Spleen (tissue), 13 donors: ENCODE measurements at places on chromosomes 7 and 10.

GRCh38 chr7:8128449-8129317 is 133.3 kb downstream of the ICA1 start:
- DNase-seq = no peak

DNA sequence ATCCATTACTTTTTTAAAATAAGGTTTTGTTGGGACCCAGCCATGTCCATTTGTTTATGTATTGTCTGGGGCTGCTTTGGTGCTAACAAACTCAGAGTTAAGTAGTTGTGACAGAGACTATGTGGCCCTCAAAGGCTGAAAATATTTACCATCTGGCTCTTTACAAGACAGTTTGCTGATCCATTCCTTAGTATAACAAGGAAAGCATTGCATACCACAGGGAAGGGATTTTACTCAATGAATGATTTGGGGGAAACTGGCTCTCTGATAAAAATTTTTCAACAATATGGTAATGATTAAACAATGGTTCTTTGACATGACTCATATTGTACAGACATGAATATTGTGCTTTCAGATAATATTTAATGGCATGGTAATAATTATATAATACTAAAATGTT is 738.1 kb downstream of the KCNMA1 start:
- no peak for DNase-seq

DNA sequence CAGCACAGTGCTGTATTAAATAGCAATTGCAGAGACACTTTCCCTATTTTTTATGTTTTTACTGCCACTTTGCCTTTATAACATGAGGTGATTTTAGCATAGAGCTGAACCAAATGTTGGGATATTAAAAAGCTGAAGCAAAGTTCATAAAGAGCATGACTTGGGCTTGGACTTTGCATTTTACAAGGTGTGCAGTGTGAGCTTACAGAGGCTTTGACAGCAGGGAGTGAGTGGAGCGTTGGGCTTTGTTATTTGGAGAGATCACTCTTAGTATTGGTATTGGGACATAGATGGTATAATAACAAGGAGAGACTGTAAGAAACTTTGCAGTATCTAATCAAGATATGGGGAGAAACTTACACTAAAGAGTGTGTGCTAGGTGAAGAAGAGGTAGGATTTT is 449.1 kb downstream of the AUTS2 start:
- no peak for DNase-seq

DNA sequence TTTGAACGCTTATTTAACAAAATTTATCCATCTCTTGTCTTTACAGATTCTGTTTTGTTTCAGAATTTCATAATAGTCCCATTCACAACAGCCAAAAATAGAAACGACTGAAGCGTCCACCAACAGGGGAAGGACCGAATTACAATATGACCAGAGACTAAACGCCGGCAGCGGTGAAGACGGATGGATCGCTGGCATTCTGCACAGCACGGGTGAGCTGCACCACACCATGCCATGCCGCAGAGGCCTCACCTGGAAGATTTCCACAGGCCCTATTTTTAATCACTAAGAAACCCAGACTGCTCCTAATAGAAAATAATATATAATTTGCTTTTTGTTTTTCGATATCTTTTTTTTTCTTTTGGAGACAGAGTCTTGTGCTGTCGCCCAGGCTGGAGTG is 91.0 kb downstream of the ELFN1 start:
- DNase-seq = peak; percentile 36

- DNase-seq = no peak
Observed at GRCh38 chr7:7751243-7752092, 33.1 kb upstream of the RPA3 start.

DNA sequence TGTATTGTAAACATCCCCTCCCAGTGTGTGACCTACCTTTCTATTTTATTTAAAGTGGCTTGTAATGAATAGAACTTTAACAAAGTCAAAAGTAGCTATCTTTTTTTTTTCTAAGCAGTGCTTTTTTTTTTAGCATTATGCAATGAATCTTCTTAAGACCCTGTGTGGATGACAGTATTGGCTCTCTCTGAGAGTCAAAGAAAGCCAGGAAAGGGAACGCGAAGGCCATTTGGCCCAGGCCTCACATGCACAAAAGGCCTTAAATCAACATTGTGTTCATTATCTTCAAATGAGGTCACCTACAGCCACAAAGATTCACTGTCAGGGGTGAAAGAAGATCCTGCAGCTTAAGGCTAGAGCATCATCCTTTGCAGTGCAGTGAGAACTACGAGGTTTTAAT is 721.5 kb downstream of the GRID1 start:
- no peak for DNase-seq

- DNase-seq = no peak
Observed at GRCh38 chr7:50156163-50156562, 63.1 kb upstream of the ZPBP start.

GRCh38 chr10:18157881-18158280 is 17.7 kb downstream of the CACNB2 start:
- no peak for DNase-seq

GRCh38 chr7:144391823-144392255 is 11.7 kb downstream of the NOBOX start:
- DNase-seq = no peak

GRCh38 chr7:15326044-15326644 is 235.7 kb downstream of the AGMO start:
- no peak for DNase-seq

DNA sequence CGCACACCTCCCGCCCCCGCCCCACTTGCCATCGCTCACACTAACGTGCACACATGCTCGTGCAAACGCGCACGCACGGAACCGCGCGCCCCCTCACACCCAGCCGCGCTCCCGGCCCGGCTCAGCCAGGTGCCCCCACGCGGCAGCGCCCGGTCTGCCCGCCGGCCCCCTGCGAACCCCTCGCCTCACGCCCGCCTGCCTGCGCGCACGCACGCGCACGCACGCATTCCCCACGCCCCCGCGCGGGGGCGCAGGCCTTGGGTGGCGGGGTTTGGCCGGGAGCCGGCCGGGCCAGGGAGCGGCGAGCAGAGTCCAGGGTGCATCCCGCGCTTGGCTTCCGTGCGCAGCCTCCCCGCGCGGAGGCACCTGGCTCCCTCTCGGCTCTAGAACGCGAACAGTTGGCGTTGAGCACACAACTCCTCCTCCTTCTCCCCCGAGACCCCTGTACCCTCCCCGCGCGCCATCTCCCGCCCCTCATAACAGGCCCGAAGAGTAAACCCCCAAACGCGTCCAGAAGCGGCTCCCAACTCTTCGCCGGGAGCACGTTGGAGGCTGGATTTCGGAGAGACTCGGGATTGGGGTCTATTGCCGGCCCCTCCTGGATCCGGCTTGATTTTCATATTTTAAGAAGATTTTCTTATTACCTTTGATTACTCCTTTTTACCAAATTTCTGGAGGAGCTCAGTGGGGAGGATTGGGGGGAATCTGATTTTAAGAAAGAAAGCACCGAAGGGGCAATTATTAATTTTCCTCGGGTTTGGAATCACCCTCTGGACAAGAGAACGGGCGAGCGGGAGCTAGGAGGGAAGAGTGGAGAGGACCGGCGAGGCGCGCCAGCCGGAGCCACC is 527 bp upstream of the SORCS3 start:
- DNase-seq = no peak

DNA sequence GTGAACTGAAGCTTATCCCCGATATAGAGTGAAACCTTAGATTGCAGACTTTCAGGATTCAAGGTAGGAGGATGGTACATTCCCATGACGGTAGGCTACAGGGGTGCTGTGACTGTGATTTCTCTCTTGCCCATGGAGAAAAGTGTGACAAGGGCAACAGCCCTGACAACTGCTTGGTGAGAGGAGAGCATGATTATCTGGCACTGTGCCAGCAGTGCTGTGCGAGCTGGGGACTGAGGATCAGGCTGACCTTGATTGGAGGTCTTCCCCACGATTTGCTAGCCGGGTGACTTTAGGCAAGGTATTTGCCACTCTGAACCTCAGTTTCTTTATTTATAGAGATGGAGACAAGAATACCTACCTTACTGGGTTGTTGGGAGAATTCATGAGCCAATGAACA is 229.5 kb downstream of the PTEN start:
- DNase-seq = no peak

- no peak for DNase-seq
Observed at GRCh38 chr10:58436071-58436470, 50.9 kb downstream of the TFAM start.

GRCh38 chr10:132601567-132601966 is 64.0 kb downstream of the INPP5A start:
- no peak for DNase-seq

GRCh38 chr10:22340329-22341189 is 4.7 kb upstream of the SPAG6 start:
- peak; percentile 93 for DNase-seq

- no peak for DNase-seq
Observed at GRCh38 chr7:112136271-112137008, 69.8 kb downstream of the DOCK4 start.

GRCh38 chr10:78916227-78916626 is 152.5 kb upstream of the ZMIZ1 start:
- DNase-seq = peak; percentile 38

GRCh38 chr7:108313086-108313485 is 143.2 kb downstream of the NRCAM start:
- no peak for DNase-seq
